ENCODE measurements at places on chromosomes 3 and 15. TPM values are rescaled to one million over a fixed set of nuclear protein-coding genes. Genes with fewer than 3 reads are reported as not detected.

DNA sequence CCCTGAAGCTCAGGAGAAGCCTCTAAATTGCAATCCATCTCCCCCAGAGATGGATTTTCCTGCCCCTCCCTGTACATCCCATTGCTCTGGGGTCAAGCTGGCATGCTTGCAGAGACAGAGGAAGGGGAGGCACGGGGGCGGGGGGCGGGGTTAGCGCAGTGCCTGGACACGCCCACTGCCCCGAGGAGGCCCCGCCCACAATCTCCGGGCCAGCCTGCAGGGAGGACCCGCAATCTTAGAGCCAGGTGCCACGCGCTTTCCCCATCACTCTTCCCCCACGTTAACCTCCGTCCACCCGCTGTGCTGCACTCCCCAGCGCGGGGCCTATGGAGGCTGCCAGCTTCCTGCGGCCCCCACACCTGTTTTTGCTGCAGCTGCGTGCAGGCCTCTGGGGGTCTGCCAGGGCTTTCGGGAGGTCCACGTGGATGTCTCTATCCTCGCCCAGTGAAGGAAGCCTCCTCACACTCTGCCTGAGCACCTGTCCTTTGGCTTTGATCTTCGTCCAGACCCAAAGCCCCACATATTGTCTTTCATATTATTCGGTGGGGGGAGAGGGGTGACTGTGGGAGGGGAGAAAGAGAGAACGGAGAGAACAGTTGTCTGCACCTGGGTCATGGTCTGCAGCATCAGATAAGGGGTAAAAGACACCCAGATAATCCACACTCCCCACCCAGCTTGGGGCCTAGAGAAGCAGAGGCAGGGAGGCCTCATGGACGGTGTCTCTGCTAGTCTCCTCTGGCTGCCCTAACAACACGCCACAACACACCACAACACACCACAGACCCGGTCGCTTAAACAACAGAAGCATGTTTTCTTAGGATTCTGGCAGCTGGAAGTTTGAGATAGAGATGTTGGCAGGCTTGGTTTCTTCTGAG is 118.0 kb upstream of the MEF2A start:
- DNase-seq: no peak

GRCh38 chr15:59372352-59373211 is at the start of gene MYO1E:
Gene MYO1E, minus strand, starts transcription at chr15:59372871. Its CDS starts 371 bp downstream, at chr15:59372500.
- DNase-seq: peak; percentile 91

GRCh38 chr3:138220242-138220641 is 33.1 kb downstream of the ARMC8 start:
- DNase-seq: no peak

DNA sequence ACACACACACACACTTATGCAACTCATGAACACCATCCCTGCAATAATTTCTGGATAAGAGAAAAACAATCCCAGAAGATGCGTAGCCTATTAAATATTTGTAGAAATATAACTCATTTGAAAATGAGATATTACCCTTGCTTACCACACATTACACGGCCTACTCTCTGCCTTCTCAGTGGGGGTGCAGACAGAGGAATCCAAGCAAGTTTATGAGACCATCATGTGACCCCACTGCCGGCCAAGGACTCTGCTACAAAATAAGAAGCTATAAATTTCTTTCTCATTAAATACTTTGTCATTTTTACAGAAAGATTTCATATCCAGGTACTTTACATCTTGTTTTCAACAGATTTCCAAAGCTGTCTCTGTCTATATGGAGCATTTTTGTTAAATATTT is 286.3 kb downstream of the ZNF385D start:
- no peak for DNase-seq

DNA sequence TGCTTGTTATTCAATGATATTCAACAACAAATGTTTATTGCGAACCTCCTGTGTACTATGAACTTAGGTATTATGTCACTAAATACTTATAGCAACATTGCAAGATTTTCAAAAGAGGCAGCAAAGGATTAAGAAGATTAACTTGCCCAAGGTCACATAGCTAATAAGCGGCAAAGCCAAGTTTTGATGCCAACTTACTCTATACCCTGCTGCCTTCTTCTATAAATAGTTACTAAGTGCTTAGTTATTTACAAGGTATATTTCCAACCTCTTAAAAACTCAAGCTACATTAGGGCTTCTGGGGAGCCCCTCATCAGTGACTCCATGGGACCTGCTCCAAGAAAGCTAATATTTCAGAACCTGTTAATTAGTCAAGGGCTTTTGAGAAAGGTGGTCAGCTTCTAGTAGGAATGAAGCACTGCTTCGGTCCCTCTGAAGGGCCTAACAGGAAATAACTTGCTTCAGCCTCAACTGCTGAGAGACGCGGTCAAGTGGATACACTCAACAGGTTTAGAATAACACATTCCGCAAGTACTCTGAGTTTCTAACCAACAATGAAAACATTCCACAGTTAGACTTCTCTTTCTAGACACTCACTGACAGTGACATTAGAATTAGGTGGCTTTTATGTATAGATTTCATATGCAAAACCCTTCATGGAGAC is 125.5 kb downstream of the DGKG start:
- no peak for DNase-seq

KBTBD13 gene
- 4.7 TPM for total RNA-seq

ANKRD63 gene
- total RNA-seq: not detected
